ENCODE measurements at places on chromosomes 1 and 21.

GRCh38 chr1:86085741-86086409, 70.7 kb downstream of the COL24A1 start:
- DNase-seq, result no peak

DNA sequence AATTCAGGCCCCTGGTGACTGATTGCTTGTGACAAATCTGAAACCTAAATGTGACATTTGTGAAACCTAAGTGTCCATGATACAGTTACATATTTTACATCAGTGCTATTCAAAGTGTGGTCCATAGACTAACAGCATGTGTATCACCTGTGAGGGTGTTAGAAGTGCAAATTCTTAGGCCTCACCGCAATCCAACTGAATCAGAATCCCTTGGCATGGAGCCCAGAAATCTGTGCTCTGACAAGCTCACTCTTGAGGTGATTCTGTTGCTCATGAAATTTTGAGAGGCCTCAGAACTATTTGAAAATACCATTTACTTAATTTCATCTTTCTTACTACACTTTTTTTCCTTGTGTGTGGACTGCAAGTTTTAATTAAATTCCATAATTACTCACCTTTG, 587.9 kb downstream of the ADGRL2 start:
- DNase-seq, result no peak

- no peak for DNase-seq
Observed at GRCh38 chr1:224217655-224218623, 34.9 kb downstream of the DEGS1 start.

- no peak for DNase-seq
Observed at GRCh38 chr1:116726872-116727820, 27.1 kb upstream of the CD2 start.

- DNase-seq, result no peak
Observed at GRCh38 chr1:119794230-119794875, 16.9 kb downstream of the REG4 start.

DNA sequence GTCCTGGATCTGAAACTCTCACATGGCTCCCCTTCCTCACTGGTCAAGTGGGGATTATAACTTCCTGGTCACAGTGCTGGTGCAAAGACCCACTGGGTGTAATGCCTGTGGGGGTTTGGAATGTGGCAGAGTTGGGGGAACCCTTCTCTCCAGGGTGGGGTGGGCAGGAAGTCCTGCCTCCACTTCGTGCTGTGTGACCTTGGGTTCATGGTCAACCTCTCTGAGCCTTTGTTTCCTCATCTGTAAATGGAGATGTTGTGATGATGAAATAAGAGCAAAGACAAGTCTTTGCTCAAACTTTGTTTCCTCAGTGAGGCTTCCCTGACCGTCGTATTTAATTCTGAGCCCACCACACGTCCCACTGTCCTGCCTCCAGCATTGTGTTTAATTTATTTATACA, 564.7 kb downstream of the PTPRU start:
- DNase-seq, result no peak

GRCh38 chr1:24905979-24906720, 23.9 kb downstream of the RUNX3 start:
- no peak for DNase-seq

DNA sequence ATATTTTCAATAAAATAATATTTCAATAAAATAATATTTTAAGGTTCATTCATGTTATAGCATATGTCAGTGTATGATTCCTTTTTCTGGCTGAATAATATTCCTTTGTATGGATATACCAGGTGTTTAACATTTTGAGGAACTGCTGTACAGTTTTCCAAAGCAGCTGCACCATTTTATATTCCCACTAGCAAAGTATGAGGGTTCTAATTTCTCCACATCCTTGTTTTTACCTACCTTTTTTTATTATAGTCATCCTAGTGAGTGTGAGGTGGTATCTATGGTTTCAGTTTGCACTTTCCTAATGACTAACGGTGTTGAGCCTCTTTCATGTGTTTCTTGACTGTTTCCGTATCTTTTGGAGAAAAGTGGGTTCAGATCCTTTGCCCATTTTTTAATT, 5.2 kb downstream of the DEGS1 start:
- DNase-seq, result no peak

GRCh38 chr1:40712405-40712944, 21.0 kb downstream of the NFYC start:
- no peak for DNase-seq

GRCh38 chr1:215517441-215517891, 49.6 kb upstream of the KCTD3 start:
- no peak for DNase-seq

- no peak for DNase-seq
Observed at GRCh38 chr1:10620776-10621175, 146.0 kb downstream of the PEX14 start.

GRCh38 chr1:109873278-109874175, 37.1 kb upstream of the CSF1 start:
- DNase-seq, result no peak

GRCh38 chr1:22074803-22075202, 22.3 kb downstream of the CDC42 start:
- no peak for DNase-seq
